GM04504 (cell line): ENCODE measurements at places on chromosomes 5 and 9.

DNA sequence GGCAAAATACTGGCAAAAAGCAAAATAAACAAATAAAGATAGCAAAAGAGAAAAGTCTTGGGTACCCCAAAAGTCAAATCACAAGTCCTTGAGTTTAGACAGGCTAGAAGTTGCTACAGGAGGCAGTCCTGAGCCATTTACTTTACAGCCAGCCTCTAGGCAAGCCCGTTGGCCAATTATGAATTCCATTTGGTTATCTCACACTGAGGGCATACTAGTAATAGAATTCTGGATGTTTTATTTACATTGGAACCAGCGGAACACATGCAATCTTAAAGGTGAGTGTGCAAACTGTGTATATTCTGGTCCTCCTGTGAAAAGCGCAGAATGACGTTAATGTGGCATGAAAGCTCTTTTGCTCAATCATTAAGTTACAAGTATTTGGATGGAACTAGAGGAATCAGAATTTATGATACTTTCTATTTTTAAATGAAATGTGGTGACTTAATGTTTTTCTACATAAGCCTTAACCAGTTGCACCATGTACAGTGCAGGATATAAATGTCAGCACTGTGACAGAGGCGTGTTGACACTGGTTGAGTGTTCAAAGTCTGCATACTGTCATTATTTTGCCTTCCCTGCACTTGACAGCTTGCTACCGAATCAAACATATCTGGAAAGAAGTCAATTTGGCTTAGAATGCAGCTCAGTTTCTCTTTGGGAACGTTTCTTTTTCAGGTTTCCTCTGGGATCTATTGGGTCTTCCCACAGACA, 7.9 kb downstream of the GDNF start:
- DNase-seq, result no peak

GRCh38 chr9:131739959-131740648, at the start of gene RAPGEF1:
TSS of gene RAPGEF1 (minus strand) at chr9:131740076. CDS start at chr9:131739830, 246 bp downstream.
- no peak for DNase-seq

DNA sequence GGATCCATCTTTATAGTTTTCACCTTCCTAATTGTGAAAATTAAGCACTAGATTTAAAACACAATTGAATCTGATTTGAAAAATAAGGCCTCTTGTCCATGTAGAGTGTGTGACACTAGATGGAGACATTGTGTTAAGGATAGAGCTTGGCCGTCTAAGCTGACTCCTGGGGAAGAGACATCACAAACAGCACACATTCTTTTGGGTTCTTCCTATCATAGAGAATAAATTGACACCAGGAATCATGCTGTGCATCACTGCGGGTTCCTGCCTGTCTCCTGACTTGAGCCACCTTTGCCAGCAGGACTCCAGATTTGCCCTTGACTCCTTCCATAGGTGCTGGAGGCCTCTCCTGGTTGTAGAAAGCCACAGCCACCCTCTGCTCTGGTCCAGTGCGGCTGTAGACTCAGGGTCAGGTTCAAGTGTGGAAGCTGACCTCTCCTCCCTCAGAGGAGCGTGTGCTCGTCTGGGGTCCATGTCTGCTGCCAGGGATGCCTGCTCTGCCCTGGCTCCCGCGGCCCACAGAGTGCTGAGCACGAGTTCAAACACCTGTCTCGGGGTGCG, 11.2 kb downstream of the ROPN1L start:
- peak; percentile 73 for DNase-seq

GRCh38 chr5:42641336-42642005, 115.1 kb upstream of the CCDC152 start:
- no peak for DNase-seq

- peak; percentile 79 for DNase-seq
Measured at GRCh38 chr5:158456756-158457155, 597.8 kb upstream of the CLINT1 start.

DNA sequence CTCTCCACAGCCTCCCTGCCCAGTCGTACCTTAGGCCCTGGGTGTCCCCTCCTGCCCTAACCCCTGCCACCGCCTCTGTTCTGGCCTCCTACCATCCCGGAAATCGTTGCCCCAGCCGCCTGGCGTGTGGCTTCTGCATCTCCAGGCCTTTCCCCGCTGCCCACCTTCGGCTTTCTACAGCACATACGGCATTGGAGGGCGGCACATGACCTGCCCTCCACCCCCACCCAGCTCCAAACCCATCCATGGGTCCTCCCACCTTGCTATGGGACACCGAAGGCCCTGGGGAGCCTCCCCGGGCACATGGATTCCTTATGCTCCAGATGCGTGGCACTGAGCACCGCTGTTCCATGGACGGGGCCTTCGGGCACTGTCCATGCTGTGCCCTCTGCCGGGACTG, 32.0 kb downstream of the FGF18 start:
- DNase-seq, result no peak

GRCh38 chr9:2469681-2470221, 151.8 kb upstream of the VLDLR start:
- DNase-seq, result peak; percentile 7

- DNase-seq, result peak; percentile 71
Measured at GRCh38 chr9:3200331-3200774, 325.4 kb downstream of the RFX3 start.

DNA sequence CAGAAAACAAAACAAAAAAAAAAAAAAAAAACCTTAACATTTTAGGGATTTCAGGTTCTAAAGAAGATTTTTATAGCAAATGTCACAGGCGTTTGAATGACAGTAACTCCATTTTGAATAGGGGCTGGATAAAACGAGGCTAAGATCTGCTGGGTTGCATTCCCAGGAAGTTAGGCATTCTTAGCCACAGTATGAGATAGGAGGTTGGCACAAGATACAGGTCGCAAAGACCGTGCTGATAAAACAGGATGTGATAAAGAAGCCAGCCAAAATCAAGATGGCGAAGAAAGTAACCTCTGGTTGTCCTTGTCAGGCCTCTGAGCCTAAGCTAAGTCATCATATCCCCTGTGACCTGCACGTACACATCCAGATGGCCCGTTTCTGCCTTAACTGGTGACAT, 425.6 kb upstream of the PTPRD start:
- DNase-seq, result no peak
